GM06990 (cell line): ENCODE measurements at places on chromosomes 16 and 17.

DNA sequence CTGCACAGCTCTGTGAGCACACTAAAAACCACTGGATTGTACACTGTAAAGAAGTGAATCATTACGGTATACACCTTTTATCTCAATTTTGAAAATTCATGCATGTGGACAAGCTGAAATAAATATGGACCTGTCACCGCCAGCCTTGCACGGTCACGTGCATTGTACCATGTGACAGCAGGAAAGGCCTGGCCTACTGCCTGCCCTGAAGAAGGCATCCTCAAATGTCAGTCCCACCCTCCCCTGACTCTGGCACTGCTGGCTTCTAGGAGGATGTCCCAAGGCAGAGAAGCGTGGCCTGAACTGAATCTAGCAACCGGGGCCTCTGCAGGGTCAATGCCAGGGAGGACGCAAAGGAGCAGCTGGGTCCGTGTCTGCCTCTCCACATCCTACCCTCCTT lies 34.6 kb downstream of the SLC38A8 start:
- DNase-seq, result no peak

DNA sequence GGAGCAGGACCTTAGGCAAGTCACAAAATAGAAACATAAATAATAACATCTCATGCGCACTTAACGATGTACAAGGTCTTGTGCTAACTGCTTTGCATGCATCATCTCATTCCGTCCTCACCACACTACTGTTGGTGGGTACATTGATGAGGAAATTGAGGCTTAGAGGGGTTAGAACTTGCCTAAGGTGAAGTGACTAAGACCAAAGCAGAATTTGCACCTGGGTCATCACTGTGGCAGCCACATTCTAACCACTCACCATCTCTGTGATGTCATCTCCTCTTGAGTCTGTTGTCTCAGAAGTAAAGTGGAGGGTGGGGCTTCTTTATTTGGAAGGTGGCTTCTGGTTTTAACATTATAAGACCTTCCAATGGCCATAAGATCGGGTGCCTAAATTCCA lies 20.4 kb upstream of the TRIM25 start:
- DNase-seq, result no peak

GRCh38 chr17:49194297-49194607 lies 16.1 kb downstream of the GNGT2 start:
- DNase-seq, result no peak

DNA sequence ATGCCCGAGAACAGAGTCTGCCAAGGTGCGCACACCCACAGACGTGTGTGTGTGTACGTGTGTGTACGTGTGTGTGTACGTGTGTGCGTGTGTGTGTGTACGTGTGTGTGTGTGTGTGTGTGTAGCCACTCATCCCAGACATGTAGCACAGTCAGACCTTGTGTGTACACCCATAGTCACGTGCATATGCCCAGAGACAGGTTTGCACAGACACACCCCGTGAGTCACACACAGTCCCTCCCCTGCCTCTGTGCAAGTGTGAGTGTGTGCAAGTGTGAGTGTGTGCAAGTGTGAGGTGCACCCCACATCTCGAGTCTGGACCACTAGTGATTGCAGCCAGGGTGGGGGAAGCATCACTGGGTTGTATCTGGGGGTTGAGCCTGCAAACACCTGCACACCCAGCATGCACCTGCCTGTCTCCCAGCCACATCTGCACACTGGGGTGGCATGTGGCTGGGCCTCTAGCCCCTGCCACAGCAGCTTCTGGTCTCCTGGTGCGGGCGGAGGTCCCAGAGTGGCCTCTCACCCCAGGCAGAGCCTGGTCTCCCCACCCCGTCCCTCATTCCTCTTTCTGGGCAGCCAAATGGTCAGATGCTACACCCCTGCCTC lies 23.6 kb downstream of the BAHCC1 start:
- no peak for DNase-seq
